ENCODE measurements at places on chromosomes 5 and 9.

GRCh38 chr5:58544195-58544594 is 38.7 kb upstream of the RAB3C start:
- no peak for DNase-seq

GRCh38 chr5:1321576-1321975 is 23.3 kb downstream of the CLPTM1L start:
- DNase-seq, result no peak

GRCh38 chr9:128706671-128707381 is 4.5 kb downstream of the PKN3 start:
- DNase-seq, result no peak

GRCh38 chr5:174381241-174381640 is 335.7 kb downstream of the NSG2 start:
- DNase-seq, result no peak

GRCh38 chr5:177023303-177023664 is 788 bp downstream of the ZNF346 start:
- DNase-seq, result no peak

DNA sequence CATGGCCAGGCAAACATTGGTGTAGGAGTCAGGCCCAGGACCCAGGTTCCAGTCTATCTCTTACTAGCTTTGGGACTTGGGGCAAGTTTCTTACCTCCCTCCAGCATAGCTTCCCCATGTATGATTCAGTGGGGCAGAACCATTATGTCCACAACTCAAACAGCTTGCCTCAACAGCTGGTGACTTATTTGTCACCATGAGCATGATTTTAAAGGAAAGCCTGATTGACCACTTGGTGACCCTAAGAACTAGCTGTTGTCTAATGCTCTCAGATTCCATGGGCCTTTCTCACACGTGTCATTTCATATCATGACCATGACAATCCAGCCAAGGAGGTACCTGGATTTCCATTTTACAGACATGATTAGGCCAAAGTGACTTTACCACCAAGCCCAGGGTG is 126.4 kb downstream of the TTLL11 start:
- no peak for DNase-seq

- DNase-seq, result no peak
Observed at GRCh38 chr5:142233083-142234032, 91.5 kb downstream of the SPRY4 start.

DNA sequence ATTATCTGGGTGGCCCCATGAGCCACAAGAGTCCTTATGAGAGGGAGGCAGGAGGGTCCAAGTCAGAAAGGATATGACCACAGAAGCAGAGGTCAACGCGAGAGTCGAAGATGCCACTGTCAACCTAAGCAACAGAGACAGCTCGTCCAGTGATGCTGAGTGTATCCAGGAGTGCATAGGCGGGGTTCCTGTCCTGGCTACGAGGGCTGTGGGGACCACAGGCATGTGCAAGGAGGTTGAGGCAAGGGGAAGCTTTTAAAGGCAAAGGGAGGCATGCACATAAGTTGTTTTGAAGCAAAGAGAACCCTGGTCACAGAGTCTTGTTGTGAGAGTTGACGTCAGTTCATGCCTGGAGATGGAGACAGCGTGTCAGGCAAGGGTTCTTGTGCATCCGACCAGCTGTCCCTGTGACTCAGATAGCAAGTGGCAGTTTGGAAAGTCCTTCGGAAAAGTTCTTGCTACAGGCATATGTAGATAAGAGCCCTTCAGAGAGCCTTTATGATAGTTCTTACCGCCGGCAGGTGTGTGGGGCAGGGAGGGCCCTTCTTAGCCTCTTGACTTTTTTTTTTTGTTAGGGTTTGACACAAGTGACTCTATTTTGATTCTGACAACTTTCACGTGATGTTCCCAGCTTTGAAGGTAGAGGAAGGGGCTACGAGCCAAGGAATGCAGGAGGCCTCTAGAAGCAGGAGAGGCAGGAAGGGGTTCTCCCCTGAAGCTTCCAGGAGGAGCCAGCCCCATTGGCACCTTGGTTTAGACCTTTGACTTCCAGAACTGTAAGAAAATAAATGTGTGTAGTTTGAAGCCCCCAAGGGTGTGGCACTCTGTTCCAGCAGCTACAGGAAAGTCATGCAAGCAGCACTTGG is 66.0 kb upstream of the FCN1 start:
- no peak for DNase-seq

DNA sequence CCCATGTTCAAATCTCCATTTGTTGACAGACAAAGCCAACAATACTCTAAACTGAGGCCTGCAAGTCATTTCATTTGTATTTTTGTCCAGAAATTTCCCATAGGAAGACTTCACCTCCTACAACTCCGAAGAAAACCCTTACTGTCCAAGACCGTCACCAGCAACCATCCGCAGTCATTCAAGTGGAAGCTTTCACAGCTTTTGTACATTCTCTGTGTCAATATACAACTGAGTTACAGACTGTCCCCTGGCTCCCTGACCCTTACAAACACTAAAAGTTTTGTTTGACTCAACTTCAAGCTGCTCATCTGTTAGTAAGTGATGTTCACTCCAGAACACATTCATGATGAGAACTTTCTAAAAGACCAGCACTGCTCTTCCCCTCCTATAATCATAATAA is 210.1 kb downstream of the DEPDC1B start:
- no peak for DNase-seq

- no peak for DNase-seq
Observed at GRCh38 chr5:24005384-24005783, 498.0 kb downstream of the PRDM9 start.

DNA sequence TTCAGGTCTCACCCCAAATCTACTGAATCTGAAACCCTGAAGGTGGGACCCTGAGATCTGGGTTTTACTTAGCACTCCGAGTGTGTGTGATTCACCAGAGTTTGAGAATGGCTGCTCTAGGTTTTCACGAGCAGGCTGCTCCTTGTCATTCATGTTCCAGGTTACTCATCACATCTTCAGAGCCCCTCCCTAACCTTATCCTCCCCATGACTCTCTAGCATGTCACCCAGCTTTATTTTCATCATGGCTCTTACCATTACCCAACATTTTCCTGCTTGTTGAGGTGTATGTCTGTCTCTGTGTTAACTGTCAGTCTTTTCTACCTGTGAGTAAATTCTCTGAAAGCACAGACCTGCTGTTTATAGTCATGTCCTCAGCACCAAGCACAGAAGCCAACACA is 319.2 kb downstream of the NSG2 start:
- no peak for DNase-seq

GRCh38 chr5:88886746-88887341 is 3.9 kb upstream of the MEF2C start:
- no peak for DNase-seq

DNA sequence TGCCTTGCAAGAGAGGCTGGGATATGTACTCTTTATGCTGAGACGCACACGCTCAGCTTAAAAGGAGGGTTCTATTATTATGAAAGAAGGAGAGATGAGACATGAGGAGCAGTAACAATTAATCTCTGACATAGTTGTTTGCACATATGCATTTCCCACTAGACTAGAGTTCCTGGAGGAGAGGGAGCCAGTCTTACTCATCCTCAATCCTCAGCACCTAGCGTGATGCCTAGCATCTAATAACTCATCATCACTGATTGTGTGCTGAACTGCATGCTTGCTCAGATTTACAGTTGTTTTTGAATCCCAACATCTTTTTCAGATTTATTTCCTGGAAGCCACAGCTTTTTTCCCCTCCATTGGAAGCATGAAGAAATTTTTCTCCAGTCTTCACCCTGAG is 35.5 kb downstream of the GCNT4 start:
- DNase-seq, result no peak

GRCh38 chr5:144644317-144644716 is 473.6 kb downstream of the KCTD16 start:
- no peak for DNase-seq

- DNase-seq, result no peak
Observed at GRCh38 chr5:115898656-115899055, 56.9 kb downstream of the AP3S1 start.

DNA sequence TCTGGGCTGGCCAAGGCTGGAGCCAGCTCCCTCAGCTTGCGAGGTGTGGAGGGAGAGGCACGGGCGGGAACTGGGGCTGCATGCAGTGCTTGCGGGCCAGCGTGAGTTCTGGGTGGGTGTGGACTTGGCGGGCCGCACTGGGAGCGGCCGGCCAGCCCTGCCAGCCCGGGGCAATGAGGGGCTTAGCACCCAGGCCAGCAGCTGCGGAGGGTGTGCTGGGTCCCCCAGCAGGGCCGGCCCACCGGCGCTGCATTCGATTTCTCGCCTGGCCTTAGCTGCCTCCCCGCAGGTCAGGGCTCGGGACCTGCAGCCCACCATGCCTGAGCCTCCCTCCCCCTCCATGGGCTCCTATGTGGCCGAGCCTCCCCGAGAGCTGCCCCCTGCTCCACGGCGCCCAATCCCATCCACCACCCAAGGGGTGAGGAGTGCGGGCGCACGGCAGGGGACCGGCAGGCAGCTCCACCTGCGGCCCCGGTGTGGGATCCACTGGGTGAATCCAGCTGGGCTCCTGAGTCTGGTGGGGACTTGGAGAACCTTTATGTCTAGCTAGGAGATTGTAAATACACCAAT is 302.6 kb upstream of the ADAMTS16 start:
- no peak for DNase-seq

GRCh38 chr5:96228408-96228807 is 204.6 kb downstream of the PCSK1 start:
- DNase-seq, result no peak

DNA sequence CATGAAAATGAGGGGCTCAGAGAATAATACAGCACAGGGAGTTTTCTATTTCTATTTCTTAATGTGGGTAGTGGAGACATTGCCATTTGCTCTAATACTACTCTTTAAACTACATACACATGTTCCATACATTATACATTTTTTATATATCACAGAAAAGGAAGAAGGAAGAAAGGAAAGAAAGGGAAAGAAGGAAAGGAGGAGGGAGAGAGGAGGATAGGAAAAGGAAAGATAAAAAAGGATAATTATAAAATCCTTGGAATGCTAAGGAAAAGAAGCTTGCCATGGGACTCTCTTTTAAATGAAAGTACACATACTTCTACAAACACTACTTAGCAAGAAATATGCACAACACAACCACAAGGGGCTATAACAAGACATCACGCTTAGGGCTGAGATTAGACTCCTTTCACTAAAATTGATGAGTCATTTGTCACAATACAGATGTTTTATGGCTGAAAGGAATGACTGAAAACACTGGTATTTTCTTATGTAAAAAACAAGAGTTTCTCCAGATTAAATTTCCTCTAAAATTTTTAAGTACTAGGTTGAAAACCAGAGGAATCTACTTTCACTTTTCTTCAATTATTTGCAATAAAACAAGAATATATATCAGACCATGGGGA is 219.8 kb downstream of the ARL15 start:
- no peak for DNase-seq

- DNase-seq, result no peak
Observed at GRCh38 chr9:122090981-122091380, 2.1 kb downstream of the TTLL11 start.

DNA sequence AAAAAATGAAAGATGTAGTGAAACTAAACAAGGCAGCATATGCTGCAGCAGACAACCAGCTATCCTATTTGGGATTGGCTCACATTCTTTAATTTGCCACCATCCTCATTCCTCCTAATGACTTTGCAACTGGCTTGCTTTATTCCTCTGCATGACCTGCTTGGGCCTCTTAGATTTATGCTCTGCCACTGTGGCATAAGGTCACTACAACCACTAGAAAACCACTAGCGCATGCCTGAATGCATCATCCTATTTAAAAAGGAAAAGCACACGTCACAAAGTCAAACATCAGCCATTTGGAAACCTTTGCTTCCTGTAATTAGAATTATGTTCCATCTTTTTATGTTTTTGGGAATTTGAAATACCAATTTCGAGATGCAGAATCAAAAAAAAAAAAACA is 40.8 kb upstream of the CCDC152 start:
- DNase-seq, result no peak

- DNase-seq, result no peak
Observed at GRCh38 chr5:145484158-145484557, 351.0 kb downstream of the PRELID2 start.

GRCh38 chr5:14928661-14929060 is 57.1 kb upstream of the ANKH start:
- DNase-seq, result no peak

GRCh38 chr9:84748112-84748511 is 78.6 kb downstream of the NTRK2 start:
- no peak for DNase-seq

DNA sequence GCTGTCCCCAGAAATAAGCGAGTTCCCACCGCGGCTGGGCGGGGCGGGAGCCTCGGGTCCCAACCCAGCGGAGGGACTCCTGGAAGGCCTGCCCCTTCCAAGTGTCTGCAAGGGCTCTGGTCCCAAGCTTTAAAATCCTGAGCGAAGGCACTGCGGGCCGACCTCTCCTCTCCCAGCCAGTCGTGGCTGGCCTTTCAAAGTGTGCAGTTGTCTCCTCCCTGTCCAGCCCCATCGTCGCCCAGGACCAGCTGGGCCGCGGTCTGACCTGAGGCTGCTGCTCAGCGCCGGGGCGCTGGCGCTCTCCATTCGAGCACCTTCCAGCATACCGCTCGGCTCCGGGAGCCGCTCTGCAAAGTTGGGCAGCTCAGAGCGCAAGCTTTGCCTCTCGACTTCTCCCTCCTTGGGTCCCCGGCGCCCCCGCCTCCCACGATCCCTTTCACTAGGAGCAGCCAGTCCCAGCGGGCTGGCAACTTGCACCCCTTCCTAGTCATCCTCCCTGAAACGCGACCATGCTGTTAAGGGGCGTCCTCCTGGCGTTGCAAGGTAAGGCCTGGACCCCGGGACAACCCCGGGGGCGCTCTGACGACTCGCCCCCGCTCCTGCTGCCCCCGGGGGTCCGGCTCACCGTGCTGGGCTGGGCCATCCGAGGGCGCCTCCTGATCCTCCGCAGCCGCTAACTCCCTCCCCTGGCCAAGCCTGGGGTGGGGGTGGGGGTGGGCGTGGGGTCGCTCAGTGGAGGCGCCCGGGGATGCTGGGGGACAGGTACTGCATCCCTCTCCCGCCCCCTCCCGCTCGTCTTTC is at the start of gene MAMDC2:
Gene MAMDC2, plus strand, starts transcription at position 160 of the 801 bp plus-strand sequence. Its CDS starts 350 bp downstream, at position 510.
- no peak for DNase-seq

DNA sequence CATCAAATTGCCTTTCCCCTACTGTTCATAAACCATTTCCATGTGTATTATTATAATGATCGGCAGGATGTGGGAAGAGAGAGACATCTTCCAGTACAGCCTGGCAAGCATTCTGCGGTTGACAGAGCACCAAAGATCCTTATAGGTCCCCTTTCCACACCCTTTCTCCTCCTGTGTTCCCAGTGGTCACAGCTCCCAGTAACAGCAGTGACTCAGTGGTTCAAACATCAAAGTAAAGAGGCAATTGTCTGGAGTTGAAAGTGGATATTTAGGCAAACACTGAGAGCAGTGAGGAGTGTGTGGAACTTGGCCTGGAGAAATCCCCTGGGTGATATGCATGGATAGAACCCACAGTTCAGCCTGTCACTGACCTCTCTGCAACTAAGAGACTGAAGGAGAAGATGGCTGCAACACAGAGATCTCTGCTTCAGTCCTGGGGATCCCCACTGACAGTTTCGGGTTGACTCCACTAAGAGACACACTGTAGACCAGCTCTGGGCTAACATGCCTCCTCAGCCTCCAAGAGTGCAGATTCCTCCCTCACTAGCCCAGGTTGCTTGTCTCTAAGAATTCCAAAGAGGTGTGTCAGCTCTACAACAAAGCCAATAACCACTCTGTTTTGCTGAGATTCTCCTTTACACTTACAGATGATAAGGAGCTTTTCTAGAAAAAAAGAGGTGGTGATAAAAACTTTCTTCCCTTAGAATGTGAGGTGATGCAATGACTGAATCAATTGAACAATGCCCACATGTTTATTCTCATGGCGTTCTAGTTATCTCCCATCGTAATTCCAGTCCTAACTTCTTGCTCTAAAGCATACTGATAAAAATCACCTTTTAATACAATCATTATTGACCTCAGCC is 94.4 kb upstream of the IL6ST start:
- DNase-seq, result no peak

GRCh38 chr5:14112998-14113652 is 30.0 kb upstream of the TRIO start:
- DNase-seq, result no peak

- DNase-seq, result no peak
Observed at GRCh38 chr9:35646153-35646532, 4.6 kb downstream of the SIT1 start.
